CD8-positive, alpha-beta memory T cell (primary cell): ENCODE measurements at places on chromosomes 7 and 10.

DNA sequence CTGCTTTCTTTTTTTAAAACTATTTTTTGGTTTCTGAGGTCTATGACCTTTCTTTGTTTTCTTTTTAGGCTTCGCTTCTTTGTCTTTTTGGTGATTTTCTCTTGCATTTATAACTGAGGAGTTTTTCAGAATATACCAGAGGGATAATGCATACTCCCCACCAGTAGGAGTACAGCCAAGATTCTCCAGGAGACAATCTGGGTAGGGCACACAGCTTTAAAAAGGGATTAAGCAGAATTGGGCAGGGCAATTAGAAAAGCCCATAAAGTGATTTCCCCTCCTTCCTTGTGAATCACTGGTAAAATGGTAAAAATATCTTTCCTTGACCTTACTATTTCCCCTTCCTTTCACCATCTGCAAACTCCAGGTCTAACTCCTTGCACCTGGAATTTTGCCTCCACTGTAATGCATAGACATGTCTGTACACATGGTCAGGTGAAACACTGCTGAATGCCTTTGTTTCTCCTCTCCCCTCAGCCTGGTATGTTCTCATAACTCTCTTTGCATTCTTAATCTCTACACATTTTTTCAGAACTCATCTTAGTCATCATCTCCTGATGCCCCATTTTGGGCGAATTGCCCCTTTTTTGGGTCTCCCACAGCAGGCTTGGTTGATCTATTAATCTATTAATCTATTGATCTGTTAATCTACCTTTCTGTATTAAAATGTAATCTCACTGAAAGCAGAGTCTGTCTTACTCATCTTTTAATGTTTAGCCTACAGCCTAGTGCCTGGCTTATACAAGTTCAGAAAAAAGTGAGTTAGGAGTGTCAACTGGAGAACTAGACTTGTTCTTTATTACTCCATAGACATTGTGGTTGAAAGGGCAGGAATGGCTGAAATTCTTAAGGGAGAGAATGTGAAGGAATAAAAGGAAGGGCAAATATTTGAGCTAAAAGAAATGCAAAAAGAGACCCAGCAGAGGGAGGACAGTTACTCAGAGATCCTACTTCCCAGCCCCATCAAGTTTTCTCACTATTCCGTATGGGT lies 64.6 kb downstream of the MDFIC start:
- DNase-seq, result no peak

DNA sequence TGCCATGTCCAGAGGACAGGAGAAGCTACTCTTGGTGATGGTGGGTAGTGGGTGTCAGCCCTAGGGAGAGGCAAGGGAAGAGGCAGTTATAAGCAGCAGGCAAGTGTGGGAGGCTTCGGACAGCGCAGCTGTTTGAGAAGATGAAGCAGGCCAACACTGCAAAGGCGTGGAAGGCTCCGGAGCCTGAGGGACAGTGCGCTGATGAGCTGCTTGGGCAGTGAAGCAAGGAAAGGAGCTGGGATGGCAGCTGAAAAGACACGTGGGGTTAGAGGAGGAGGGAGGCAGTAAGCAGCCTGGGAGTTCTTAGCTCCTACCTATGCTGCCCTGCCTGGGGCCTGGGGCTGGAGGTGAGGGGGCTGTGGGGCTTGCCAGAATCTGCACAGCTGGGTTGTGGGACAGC lies 50.1 kb upstream of the CRTAC1 start:
- DNase-seq, result no peak

- no peak for DNase-seq
Observed at GRCh38 chr7:144653449-144653848, 182.4 kb downstream of the TPK1 start.

GRCh38 chr7:3912291-3912690 lies 611.2 kb downstream of the SDK1 start:
- no peak for DNase-seq

DNA sequence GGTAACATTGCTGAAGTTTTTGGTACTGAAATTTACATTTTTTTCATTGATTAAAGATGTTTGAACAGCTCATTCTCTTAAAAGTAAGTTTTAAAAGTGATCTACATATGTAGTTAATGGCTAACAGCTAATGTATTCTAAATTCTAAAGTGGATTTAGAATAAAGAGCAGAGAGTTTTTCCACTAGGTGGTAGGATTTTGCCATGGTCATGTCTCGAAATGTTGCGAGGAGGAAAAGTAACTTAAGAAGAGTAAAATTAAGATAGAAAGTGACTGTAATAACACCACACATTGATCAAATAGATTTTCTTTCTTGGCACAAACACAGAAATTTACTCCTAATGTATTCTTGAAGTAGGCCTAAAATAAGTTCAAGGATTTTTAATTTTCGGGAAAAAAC lies 19.8 kb downstream of the LSMEM1 start:
- DNase-seq, result no peak

GRCh38 chr10:131184503-131184902 lies 127.0 kb downstream of the TCERG1L start:
- no peak for DNase-seq

DNA sequence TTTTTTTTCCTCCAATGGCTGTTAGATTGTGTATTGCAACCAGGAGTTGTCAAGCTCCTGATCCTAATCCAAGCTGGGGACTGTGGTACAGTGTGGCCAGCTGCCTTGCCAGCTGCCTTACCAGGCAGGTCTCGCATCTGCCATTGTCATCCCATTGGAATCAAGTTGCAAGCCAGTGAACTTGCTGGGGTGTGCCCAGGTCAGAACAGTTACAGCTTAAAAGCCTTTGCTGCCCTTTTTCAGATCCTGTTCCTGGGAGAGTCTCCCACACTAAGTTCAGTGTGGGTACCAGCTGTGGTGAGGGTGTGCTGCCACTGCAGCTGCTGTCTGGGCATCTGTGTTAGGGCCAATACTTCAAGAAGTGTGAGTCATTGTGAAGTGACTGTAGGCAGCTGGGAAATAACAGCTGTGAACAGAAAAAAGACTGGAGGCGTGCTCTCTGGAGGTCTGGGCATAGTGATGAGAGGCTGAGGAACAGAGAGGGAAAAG lies 72.8 kb downstream of the CCNY start:
- DNase-seq, result no peak

DNA sequence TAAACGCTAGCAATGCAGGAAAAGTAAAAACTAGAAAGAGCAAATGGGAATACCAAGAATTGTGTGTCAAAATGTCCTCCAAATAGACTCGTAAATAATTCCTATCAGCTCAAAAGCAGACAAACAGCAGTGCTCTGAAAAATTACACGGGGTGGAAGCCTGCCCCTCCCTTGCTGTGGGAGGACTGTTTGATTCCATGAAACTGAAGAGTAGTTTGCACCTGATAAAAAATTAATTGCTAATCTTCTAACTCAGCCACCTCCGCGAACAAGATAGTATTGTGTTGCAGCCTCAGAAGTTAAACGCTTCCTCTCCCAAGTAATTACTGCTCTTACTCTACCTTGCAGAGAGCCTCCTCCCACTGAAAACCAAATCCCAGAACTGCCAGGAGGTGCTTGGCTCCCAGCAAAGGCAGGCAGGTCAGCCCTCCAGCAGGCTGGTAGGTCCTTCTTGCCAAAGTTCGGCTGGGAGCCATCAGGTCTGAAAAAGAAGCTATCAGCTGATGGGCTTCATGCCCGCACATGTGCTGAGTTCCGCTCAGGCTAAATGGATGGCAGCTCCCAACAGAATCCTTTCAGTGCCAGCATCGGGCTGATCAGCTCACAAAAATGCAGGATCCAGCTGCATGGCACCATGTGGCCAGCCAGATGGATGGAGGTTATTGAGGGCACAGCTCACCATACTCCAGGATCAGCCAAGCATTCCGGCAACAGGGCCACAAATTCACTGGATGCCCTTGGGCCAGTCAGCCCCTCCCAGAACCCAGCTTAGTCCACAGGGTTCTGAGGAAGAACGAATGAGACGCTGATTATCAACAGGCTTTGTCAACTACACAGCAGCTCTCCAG lies 37.1 kb downstream of the MAD1L1 start:
- no peak for DNase-seq

- peak; percentile 49 for DNase-seq
Observed at GRCh38 chr7:143299840-143300239, 11.7 kb downstream of the CASP2 start.

- no peak for DNase-seq
Observed at GRCh38 chr10:72663971-72664370, 28.0 kb upstream of the MCU start.

DNA sequence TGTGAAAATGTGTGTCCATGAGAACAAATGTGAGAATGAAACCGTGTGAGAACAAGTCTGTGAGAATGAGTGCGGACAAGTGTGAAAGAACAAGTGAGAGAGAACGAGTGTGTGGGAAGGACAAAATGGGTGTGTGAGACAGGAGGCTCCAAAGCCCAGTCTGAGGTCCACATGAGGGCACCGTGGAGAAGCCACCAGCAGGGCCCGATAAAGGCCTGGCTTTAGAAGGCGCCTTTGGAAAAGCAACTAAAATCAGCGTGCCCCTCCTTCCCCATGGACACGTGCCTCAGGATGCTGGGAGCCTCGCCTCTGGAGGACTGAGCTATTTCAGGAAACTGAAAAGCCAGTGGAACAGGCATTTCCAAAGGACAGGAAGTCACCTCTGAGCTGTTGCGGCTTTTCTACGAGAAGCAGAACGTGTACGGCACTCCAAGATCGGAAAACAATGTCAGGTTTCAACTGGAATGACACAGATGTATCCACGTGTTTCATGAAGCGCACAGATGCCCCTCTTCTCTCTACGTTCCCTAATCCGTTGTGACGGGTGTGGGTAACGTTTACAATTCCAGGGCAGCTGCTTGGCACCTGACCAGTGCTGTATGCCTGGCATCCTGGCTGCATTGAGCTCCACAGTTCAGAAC lies 46.4 kb downstream of the ESYT2 start:
- DNase-seq, result no peak

DNA sequence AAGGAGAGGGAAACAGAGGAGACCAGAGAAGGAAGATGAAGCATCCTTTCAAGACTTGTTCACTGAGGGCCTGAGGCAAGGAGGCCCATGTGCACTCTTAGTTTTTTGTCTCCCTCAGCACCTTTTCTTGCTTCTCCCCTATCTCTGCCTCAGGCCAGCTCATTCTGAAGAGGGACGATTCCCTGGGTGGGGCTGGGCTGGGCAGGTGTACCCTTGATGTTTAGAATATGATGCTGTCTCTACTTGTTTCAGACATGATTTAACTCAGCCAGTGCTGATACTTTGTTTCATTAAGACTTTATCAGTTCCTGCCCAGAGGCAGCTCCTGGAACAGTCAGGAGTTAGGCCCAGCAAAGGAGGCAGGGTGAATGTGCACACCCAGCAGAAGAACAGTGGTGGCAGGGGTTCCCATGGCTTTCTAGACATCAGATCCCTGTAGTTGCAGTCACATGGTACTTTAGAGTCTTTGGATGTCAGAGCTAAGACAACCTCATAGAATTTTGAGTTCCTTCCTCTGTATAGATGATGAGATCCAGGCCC lies 3.4 kb downstream of the PRXL2A start:
- DNase-seq, result no peak

DNA sequence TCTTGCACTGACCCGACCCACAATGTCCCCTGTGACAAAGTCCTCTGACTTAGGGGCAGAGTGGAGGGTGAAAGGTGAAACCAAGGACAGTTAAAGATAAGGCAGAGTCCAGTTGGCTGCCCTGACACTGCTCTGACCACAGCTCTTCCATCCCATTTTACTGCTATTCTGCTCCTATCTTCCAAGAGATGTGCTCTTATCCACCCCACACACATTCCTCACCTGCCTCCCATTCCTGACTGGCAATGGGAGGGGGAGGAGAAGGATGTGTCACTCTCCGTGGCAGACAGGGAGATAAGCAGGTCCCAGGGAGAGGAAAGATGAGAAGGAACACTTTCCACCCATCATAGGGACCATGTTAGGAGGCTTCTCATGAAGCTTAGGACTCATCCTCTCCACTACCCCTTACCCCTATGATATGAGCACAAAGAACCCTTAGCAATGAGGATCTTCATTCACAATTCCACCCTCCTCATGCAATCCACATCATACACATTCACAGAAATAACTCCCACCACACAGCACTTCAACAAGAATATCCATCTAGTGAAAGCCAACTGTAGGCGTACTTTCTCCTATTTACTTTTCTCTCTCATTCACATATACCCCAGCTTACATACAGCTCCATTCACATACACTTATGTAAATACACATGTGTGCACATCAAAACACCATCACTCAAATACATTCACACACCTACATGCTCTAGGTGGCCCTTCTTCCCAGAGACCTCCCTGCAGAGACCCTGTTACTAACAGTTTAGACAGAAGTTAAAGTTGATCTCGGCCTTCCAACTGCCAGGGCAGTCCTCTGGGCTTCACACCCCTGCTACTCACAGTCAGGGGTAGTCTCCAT lies 6.6 kb downstream of the SYNPO2L start:
- DNase-seq, result no peak

GRCh38 chr7:37074370-37074769 lies 350.1 kb upstream of the AOAH start:
- DNase-seq, result no peak

- DNase-seq, result no peak
Observed at GRCh38 chr7:1259621-1260243, 27.1 kb downstream of the UNCX start.

DNA sequence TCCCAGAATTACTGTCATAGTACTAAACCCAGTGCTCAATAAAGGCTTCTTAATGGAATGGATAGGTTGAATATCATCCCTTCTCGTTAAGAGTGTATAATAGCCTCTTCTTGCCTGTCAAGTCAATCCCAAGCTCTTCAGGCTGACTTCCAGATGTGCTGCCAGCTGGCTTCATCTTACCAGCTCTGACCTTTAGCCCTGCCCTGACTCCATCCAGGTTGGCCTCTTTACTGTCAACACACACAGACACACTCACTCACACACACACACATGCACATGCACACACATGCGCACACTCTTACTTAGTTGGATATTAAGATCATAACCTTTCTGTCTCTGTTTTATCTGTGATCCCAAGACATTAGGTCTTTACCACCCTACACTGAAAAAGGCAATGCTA lies 49.1 kb downstream of the ASB4 start:
- no peak for DNase-seq

GRCh38 chr7:128909625-128910568 lies 612 bp downstream of the KCP start:
- DNase-seq, result no peak

GRCh38 chr10:3435671-3436070 lies 263.1 kb upstream of the PITRM1 start:
- no peak for DNase-seq

DNA sequence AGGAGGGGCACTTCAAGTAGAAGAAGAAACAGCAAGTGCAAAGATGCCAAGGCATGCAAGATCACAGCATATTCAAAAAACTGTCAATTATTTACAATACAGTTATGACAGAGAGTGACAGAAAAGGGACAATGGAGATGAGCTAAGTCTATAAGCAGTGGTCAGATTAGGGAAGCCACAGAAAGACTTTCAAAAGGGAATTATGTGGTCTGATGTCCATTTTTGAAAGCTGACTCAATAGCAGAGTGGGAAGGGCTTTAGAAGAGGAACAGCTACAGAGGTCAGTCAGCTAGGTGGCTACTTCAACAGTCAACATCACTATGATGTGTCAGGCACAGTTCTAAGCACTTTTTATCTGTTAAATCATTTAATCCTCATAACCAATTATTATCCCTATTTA lies 45.2 kb upstream of the SPOCK2 start:
- DNase-seq, result no peak
